NCI-H1105 (cell line): ENCODE measurements at places on chromosomes 6 and 20.

GRCh38 chr6:6804843-6805615 lies 216.5 kb downstream of the LY86 start:
- DNase-seq: no peak

DNA sequence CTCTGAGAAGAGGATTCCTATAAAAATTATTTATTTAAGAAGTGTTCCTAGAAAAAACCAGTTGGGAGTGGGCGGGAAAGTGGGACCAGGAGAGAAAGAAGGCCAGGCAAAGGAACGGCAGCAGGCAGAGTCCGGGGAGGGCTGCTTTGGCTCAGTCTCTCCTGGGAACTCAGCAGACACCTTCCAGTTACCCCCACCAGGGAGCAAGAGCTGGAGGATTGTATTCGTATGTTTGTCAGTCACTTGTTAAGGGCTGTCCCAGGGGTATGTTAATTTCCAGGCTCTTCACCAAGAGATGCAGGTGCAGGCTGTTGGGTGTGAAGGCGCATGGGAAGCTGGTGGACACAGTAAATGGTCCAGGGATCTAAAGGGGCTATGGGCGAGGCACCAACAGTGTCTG lies 53.0 kb upstream of the CHD6 start:
- no peak for DNase-seq

DNA sequence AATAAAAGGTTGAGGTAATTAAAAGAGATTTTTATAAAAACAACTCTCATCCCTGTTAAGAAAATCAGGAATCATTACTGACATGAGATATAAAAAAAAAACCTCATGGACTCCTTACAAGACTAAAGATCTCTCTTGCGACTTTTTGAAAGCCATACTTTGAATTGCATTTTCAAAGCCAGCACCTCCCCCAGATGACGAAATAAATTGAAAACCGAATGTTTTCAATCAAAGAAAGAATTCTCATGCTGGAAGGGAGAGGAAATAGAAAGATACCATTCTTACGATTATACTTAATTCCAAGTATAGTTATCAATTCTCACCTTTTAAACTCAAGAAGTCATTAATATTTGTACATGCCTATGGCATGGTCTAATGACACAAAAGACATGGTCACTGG lies 452.3 kb downstream of the GJA1 start:
- no peak for DNase-seq

GRCh38 chr6:156828280-156828703 lies 51.1 kb downstream of the ARID1B start:
- no peak for DNase-seq

DNA sequence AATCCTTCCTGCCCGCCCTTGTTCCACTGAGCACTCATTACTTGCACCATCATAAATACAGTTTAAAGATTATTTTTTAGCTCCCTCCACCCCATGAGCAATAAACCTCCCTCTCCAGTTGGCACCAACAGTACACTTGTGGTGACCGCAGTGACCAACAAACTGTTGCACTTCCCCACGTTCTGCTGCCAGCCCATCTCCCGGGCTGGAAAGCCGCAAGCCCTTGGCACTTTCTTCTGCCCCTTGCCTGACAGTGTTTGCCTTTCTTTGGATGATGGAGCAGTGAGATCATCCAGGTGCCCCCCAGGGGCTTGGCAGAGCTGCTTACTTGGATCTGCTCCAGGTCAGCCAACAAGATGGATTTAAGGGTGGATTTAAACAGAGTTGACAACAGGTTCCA lies 21.6 kb downstream of the KCNB1 start:
- peak; percentile 31 for DNase-seq

DNA sequence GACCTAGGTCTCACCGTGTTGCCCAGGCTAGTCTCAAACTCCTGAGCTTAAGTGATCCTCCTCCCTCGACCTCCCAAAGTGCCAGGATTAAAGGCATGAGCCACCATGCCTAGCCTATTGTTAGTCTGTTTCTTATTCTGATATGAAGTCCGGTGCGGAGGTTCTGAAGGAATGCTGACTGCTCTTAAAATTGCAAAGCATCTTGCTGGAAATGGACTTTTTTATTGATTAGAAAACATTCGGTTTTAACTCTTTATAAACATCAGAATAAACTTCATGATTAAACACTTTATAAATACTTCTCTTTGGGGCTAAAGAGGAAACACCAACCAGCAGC lies 3.2 kb downstream of the TNFAIP3 start:
- DNase-seq: no peak

GRCh38 chr6:112002307-112002706 lies 51.6 kb upstream of the CCN6 start:
- no peak for DNase-seq

DNA sequence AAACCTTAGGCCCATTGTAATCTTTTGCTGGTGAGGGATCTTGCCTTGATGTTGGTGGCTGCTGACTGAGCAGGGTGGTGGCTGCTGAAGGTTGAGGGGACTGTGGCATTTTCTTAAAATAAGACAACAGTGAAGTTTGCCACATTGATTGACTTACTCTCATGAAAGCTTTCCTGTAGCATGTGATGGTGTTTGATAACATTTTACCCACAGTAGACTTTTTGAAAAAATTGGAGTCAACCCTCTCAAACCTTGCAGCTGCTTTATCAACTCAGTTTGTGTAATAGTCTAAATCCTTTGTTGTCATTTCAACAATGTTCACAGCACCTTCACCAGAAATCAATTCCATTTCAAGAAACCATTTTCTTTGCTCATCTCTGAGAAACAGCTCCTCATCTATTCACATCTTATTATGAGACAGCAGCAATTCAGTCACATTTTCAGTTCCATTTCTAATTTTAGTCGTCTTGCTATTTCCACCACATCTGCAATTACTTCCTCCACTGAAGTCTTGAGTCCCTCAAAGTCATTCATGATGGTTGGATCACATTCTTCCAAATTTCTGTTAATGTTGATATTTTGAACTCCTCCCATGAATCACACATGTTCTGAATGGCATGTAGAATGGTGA lies 37.2 kb downstream of the CST9L start:
- no peak for DNase-seq

DNA sequence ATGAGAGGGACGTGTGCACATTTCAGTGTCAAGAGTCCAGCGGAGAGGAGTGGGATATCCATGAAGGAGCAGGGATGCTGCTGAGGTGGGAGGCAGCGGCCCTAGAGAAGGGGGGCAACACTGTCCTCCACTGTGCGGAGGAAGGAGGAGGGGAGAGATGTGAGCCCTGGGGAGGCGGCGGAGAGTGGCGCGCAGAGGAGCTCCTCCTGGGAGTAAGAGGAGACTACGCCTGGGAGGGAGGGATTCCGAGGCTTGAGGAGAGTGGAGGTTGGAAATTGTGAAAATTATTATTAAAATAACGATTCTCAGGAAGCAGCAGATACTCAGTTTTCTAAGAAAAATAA lies 142.7 kb downstream of the CEP57L1 start:
- no peak for DNase-seq

GRCh38 chr6:37005061-37005810 lies at the start of gene FGD2:
FGD2 (plus strand) TSS chr6:37005655; CDS start chr6:37005818, 163 bp downstream.
- DNase-seq: no peak

- DNase-seq: no peak
Measured at GRCh38 chr6:43986177-43986825, 141.0 kb downstream of the MRPL14 start.
